ENCODE measurements at places on chromosomes 16 and 17.

GRCh38 chr17:38602453-38602852, 3.3 kb downstream of the SRCIN1 start:
- DNase-seq = no peak

GRCh38 chr17:62601471-62601870, 26.0 kb upstream of the MRC2 start:
- DNase-seq = no peak

DNA sequence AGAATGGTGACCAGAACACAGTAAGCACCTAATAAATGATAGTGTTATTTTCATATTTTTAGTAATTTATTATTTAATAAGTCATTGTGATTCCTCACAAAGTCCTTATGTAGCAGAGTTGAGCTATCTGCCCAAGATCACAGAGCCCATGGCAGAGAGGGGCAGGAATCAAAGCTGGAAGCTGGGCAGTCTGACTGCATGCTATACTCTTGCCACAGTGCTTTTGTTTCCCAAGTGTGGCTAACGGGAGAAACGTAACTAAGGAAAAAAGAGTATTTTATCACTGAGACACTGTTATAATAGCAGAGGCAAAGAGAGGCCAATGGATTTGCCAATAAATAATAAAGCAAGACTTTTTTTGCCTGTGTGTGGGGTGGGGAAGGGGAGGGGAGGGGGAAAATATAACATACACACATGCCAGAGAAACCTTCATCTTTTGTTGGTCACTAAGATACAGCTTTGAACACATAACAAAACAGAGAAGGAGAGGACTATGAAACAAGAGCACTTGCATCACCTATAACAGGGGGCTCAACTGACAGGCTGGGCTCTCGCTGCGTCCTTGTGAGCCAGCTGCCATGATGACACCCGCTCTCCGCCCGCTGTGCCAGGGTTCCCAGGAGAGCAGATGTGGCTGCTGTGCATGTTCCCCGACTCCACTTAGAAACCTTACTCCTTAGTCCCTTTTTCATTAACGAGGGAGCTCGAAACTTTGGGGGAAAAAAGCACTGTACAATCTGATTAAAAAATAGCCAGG, 10.1 kb downstream of the CSNK2A2 start:
- no peak for DNase-seq

- DNase-seq = no peak
Observed at GRCh38 chr16:24525970-24526559, 13.3 kb upstream of the RBBP6 start.

DNA sequence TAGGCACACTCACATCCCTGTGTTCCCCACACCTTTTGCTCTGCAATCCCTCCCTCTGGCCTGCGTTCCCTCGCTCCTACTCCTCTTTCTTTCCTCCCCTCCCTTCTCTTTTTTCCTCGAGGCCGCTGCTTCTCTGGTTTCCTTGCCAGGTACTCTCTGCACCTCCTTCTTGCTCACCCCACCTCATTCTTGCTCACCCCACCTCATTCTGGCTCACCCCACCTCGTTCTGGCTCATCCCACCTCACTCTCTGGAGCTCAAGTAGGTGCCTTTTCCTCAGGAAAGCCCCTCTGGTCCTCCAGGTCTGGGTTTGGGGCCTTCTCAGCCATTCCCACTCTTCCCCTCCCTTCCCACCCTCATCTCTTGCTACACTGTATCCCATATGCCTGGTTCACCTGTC, 103.5 kb downstream of the PLCG2 start:
- DNase-seq = no peak
